ENCODE measurements at places on chromosomes 3 and 15.

GRCh38 chr3:126257984-126258383 lies 77.6 kb upstream of the ALDH1L1 start:
- no peak for DNase-seq

GRCh38 chr15:68078365-68078764 lies 24.2 kb downstream of the PIAS1 start:
- no peak for DNase-seq

DNA sequence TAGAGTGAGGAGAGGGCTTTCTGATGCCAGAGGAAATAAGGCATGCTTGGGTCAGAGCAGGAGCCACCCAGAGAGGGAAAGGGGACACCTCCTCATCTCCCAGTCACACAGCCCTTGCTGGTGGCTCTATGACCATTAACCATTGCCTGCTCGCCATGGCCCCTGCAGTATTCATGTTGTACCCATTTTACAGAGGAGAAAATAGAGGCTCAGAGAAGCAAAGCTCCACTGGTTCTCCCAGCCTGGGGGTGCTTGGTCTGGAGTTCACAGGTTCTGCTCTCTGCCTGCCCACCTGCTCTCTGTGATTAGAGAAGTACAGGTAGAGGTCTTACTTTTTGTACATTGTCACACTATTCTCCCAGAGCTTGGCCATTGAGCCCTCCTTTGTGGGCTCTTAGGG lies 56.2 kb downstream of the LINGO1 start:
- DNase-seq = no peak

GRCh38 chr15:88843334-88843733 lies 40.1 kb downstream of the ACAN start:
- no peak for DNase-seq

DNA sequence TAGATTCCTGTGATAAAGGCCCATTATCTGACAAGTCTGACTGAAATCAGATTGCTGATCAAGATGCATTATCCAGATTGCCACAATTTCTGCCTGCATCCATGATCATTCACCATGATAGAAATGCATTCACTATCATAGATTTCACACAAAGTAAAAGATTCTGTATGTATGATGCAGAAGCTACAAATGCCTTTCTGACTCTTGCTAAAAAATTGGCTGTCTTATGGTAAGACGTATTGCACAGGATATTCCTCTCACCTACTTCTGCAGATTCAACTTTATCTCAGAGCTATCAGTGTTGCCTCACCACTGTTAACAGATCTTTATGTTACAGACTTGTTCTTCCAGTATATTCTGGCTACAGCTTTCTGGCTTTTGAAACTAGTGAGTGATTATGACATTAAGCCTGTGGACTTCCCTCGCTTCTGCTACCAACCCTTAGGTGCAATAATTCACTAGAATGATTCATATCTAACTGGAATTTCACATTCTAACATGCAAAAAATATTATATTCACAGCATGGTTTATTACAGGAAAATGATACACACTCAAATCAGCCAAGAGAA lies 955.3 kb downstream of the EPHA3 start:
- no peak for DNase-seq

DNA sequence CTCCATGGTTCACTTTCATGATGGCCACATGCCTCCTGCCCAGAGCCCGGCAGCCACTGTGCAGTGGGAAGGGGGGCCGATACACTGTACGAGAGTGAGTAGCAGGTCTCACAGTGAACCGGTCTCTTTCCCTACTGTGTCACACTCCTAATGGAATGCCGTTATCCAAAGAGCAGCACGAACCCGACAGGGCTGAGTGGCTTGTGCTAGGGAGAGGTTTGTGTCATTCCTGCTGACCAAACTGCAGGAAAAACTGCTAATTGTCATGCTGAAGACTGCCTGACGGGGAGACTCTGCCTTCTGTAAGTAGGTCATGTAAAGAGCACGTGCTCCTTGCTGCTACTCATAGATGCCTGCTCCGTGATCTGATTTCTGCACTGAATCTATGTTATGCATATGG lies 105.1 kb downstream of the ARPP21 start:
- no peak for DNase-seq

GRCh38 chr3:31546162-31546561 lies 13.4 kb downstream of the STT3B start:
- DNase-seq = no peak

- no peak for DNase-seq
Observed at GRCh38 chr15:71549091-71549490, 261.3 kb upstream of the NR2E3 start.

- DNase-seq = no peak
Observed at GRCh38 chr3:33949074-33949473, 150.6 kb downstream of the PDCD6IP start.

- DNase-seq = no peak
Observed at GRCh38 chr15:26893351-26894065, 26.6 kb downstream of the GABRA5 start.

- DNase-seq = no peak
Observed at GRCh38 chr3:30741889-30742288, 135.5 kb downstream of the TGFBR2 start.

DNA sequence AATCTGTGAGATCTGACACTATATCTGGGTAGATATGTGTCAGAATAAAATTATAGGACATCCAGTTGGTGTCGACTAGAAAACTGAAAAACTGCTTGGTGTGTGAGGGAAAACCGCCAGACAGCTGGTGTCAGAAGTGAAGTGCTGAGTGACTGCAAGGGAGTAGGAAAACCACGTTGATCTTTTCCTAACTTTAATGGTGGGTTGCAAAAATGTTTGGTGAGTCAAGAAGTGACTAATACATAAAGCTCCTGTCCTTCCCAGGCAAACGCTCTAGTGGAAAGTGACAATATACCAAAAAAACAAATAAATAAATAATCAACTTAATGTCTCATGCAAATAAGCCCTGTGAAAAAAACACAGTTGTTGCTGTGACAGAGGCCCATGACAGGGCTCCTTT lies 7.3 kb upstream of the CD96 start:
- no peak for DNase-seq

- DNase-seq = no peak
Observed at GRCh38 chr3:168161696-168162095, 66.0 kb upstream of the GOLIM4 start.

- DNase-seq = no peak
Observed at GRCh38 chr15:90306560-90306959, 41.1 kb downstream of the NGRN start.

DNA sequence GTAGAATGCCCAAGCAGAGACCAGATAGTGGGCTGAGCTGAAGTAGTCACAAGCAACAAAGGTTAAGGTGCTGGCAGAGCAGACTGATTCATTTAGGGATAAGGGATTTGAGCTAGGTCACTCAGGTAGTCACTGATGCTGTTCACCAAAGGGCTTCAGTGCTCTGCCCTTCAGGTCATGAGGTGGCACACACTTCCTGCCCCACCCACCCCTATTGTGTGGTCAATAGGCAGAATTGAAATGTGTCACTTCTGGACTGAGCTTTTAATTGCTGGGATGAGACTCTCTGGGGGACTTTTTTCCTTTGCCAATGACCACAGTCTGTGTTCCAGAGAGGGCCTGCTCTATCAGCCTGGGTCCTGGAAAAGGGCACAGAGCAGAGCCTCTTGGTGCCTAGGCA lies 2.9 kb upstream of the DIS3L start:
- DNase-seq = no peak

GRCh38 chr3:157906627-157907026 lies 199.6 kb downstream of the SHOX2 start:
- peak; percentile 42 for DNase-seq

- DNase-seq = no peak
Observed at GRCh38 chr3:100073714-100074307, 40.5 kb downstream of the FILIP1L start.

GRCh38 chr3:10280177-10280529 lies 12.6 kb downstream of the GHRL start:
- no peak for DNase-seq

DNA sequence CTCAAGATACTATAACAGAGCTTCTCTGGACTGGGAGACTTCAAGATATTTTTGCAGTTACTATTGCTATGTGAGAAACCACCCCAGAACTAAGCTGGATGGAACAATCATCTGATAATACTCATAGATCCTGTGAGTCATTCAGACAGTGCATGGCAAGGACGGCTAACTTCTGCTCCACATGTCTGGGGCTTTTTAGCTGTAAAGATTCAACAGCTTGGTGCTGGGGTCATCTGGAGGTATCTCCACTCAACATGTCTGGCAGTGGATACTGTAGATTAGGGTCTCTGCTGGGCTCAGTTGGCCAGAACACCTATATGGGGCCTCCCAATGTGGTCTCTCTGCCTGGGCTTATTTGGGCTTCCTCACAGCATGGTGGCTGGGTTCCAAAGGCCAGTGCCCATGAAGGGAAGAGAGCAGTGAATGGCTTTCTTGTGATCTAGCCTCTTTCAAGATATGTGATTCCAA lies 117.3 kb upstream of the SLC7A14 start:
- DNase-seq = peak; percentile 77

- DNase-seq = no peak
Observed at GRCh38 chr3:64109438-64109837, 86.1 kb upstream of the PSMD6 start.

GRCh38 chr3:41158947-41159346 lies 40.4 kb upstream of the CTNNB1 start:
- no peak for DNase-seq

DNA sequence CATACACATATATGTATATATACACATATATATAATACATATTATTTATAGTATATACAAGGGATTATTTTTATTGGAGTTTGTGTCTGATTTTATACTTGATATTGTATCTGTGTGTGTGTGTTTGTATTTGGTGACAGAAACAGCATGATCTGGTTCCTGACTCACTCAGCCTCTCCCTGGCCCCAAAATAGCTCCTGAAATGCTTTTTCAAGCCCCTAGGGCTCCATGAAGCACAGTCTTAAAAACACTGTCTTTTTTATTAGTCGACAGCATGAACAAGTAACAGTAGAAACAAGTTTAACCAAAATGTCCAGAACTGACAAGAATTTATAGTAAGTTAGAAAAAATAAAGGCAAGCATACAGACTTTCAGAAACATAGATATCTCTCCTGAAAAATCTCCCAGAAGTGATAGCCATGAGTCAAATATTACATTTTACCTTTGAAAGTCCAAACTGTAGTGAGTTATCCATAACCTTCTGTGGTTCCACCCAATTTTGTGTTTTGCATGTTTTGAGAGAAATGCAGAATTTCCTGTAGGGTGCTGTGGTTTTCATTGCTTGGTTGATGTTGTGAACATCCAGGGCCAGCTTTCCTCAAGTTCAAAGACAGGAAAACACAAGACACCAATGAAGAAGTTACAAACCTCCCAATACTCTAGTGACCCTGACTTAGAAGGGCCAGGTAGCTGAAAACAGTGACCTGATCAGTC lies 98.5 kb upstream of the CCDC80 start:
- no peak for DNase-seq

GRCh38 chr3:108006077-108006771 lies 84.6 kb downstream of the CD47 start:
- DNase-seq = no peak

DNA sequence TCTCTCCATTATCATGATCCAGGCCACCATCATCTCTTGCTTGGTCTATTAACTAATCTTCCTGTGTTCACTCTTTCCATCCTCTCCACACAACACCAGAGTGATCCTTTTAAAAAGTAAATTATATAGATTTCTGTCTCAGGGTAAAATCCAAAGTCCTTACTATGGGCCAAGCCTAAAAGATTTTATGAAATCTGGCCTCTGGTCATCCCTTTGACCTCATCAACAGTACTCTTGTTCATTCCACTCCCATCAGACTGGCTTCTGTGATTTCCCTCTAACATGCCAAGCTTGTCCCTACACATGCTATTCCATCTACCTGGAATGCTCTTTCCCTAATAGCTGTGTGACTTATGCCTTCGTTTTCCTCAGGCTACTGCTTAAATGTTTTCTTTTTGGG lies 8.3 kb upstream of the TIPARP start:
- DNase-seq = no peak

DNA sequence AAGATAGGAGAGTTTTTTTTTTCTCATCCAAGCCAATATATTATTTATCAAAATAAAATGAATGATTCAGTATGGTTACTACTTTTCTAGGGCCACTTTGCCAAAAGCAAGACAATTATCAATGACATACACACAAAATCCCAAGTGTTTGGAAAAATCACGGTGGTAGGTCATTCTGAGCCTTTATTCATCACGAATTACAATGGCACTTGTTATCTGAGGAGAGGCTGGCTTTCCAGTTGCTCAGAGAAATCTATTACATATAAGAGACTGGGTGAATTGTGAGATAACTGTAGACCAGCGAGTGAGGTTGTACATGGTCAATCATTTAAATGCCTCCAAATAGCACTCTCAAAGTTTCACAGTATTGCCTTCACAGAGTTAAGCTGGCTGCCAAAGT lies 20.4 kb upstream of the FGF12 start:
- no peak for DNase-seq

- DNase-seq = no peak
Observed at GRCh38 chr3:2446146-2446545, 347.5 kb downstream of the CNTN4 start.

- DNase-seq = no peak
Observed at GRCh38 chr3:12981306-12982275, 91.6 kb downstream of the IQSEC1 start.

GRCh38 chr3:106025151-106025722 lies 156.4 kb upstream of the CBLB start:
- no peak for DNase-seq

DNA sequence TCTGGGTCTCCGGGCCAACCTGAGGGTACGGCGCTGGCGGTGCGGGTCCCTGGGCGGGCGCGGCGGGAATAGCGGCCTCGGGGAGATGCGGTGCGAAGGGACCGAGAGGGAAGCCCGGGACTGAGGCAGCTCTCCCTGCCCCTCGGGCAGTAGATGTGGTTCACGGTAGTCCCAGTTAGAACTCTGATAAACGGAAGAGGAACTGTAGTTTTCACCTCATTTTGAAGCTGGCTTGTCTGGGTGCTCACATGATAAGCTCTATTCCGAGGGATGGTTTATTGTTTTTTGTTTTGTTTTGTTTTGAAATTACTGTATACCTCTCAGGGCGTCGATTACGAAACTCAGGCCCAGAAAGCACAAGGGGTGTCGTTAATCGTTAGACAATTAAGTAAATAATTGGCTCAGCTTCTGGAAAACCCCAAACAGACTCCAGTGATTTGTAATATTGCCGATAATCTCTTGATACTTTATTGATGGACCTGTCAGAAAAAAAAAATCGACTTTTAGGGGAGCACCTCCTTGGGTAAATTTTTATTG lies 413 bp downstream of the NUSAP1 start:
- peak; percentile 4 for DNase-seq

GRCh38 chr3:51703761-51704510 lies 2.9 kb upstream of the GRM2 start:
- no peak for DNase-seq

- no peak for DNase-seq
Observed at GRCh38 chr3:194941360-194941955, 255.8 kb downstream of the FAM43A start.

DNA sequence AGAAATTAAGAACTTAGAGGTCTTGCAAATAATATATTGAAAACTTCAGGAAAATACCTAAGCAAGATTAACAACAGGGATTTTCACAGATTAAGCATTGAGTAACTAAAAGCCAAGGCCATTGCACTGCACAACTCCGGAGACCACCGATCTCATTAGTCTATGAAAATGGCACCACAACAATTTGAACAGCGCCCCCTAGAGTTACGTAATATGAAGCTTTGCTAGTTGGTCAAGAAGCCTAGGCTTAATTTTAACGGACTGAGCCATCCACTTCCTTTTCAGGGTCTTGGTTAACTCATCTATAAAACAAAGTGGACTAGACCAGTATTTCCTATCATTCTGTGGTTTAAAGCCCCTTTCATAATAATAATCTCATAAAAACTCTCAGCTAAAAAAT lies 24.8 kb downstream of the TMEM212 start:
- DNase-seq = no peak

- no peak for DNase-seq
Observed at GRCh38 chr15:85745525-85746150, 49.1 kb downstream of the KLHL25 start.

- DNase-seq = peak; percentile 27
Observed at GRCh38 chr15:99682455-99682854, 50.8 kb downstream of the LYSMD4 start.

All from GM04503 (cell line).